ENCODE measurements at places on chromosomes 2 and 18.
A peak's percentile ranks its signal among the peaks of the same experiment; 100 is the strongest.

DNA sequence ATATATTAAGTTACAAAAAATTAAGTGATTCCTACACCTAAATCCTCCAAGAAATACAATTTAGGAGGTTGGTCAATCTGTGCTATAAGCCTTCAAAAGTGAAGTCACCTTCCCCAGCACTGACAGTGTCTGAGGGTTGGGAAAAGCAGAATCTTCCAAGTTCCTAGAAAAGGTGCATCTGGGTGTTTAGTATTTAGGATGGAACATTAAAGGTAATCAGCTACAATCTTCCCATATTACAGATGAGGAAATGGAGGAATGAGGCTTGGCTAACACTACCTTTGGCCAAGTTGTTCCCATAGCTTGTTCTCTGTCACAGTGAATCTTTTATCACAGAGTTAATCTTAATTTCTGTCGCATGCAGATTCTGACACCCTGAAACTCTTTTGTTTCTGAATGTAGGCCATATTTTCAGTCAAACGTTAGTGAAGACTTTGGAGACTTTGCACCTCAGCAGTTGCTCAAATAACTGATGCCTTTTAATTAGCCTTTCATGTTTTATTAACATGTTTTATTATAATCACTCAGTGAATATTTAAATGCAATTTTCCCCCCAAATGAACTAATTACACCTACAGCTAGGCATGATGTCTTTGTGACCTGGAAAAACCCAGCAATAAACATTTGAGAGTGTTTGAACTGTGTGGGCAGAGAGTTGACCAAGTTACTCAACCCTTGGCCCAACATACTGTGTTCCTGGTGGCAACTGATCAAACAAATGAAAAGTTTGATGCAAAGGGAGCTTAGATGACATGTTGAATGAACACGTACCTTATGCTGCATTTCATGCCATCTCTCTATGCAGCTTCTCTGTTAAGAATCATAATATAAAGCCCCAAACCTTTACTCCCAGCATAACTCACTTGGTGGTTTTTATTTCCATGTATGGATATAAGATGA lies 17.6 kb downstream of the FN1 start:
- DNase-seq, result no peak

GRCh38 chr2:133452146-133452545 lies 116.1 kb downstream of the NCKAP5 start:
- no peak for DNase-seq

DNA sequence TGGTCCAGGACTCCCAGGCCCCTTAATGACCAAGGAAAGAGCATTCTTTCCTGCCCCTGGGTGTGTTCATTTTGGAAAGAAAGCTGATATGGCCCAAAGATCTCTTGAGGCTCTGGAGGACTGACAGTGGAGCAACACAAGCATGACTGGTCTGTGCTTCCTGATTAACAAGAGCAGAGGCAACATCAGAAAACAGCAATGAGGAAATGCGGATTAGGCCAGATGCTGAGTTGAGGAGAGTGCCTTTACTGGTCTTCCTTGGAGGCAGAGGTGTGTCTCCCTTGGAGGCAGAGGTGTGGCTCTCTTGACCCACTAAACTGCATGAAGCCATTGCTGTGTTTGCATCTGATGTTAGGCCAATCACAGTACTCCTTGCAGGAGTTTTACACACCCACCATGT lies 19.9 kb downstream of the IL36B start:
- DNase-seq, result no peak

GRCh38 chr2:393711-394696 lies 106.1 kb upstream of the ALKAL2 start:
- DNase-seq, result peak; percentile 35

DNA sequence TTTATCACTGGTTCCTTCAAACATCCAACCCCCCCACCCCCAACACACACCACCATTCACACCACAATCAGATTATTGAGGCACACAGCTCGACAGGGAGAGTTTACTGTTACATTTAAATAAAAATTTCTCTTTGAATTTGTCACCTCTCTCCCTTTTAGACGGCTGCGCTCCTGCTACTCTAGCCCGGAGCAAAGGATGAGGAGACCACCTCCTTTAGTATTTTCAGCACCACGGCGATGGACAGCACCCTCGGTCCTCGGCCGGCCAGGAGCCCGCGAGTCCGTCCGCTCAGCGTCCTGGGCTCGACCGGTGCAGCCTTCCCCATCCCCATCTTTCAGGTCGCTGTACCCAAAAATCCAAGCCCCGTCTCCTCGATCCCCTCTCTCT lies 892 bp downstream of the CELF4 start:
- no peak for DNase-seq

GRCh38 chr2:121993682-121994081 lies 238.2 kb downstream of the TSN start:
- no peak for DNase-seq

GRCh38 chr2:10162586-10163497 lies 40.3 kb downstream of the RRM2 start:
- no peak for DNase-seq

DNA sequence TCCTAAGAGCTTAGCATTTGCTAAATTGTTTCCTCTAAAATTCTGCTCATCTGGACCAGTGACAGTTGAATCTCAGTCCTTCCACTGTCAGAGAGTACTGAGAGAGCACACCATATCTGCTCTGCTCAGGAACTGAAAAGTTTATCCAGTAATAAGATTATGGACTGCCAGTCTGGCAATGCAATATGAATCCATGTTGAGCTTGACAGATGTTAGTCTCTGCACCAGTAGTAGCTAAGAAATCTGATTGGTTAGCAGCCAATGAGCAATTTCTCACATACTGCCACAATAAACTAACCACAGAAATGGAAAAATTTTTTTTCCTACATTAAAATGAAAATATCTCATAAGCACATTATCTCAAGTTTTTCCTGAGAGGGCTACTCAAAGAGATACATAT lies 2.3 kb downstream of the PRKD3 start:
- no peak for DNase-seq

DNA sequence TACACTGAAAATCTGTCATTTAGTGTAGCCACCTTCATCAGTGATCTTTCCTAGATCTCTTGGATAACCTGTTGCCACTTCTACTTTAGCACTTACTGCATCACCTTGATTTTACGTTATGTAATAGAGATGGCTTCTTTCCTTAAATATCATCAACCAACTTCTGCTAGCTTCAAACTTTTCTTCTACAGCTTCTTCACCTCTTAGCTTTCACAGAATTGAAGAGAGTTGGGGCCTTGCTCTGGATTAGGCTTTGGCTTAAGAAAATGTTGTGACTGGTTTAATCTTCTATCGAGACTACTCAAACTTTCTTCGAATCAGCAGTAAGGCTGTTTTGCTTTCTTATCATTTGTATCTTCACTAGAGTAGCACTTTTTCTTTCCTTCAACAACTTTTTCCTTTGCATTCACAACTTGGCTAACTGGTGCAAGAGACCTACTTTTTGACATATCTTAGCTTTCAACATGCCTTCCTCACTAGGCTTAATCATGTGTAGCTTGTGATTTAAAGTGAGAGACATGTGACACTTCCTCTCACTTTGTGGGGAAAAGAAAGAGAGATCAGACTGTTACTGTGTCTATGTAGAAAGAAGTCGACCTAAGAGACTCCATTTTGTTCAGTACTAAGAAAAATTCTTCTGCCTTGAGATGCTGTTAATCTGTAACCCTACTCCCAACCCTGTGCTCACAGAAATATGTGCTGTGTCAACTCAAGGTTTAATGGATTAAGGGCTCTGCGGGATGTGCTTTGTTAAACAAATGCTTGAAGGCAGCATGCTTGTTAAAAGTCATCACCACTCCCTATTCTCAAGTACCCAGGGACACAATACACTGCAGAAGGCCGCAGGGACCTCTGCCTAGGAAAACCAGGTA lies 99.6 kb downstream of the ATL2 start:
- no peak for DNase-seq

GRCh38 chr2:209441541-209441940 lies 17.7 kb downstream of the MAP2 start:
- DNase-seq, result no peak

DNA sequence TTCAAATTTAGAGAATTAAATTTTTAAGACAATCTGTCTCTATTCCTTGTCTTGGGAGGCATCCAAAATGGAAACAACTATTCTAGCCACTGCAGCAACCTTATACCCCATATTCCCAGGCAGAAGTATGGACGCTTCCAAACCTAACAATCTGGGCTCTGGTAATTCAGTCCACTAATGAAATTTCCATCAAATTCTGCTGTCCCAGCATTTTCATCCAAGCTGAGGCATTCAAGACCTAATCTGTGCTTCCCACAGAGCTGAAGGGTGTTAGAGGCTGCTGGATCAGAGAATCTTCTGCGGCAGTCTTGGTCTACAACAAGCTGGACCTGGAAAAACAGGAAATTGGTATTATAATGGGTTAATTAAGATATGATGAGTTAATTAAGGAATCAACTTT lies 42.5 kb upstream of the CYRIA start:
- DNase-seq, result no peak

DNA sequence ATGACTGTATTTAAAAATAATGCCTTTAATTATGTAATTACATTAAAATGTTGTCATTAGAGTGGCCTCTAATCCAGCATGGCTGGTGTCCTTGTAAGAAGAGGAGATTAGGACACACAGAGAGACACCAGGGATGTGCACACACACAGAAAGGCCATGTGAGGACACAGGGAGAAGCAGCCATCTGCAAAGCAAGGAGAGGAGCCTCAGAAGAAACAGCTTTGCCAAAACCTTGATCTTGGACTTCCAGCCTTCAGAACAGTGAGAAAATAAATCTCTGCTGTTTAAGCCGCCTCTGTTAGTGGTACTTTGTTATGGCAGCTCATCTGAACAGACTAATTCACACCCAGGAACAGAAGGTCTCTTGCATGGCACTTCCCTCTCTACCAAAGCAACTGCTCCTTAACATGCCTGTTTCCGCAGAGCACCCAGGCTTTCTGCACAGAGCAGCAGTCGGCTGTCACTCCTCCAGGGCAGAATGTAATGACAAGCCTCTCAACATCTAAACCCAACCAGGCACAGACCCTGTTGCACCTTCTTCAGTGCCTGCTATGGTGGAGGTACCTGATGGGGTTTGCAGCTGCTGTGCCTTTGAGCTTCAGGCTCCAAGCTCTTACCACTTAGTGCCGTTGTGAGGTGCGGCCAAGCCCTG lies 377.7 kb downstream of the TDRD15 start:
- DNase-seq, result no peak

- no peak for DNase-seq
Observed at GRCh38 chr2:84493514-84493913, 22.8 kb upstream of the DNAH6 start.

GRCh38 chr2:188414869-188415753 lies 123.4 kb downstream of the GULP1 start:
- DNase-seq, result no peak

GRCh38 chr18:50209311-50209710 lies 14.4 kb upstream of the MYO5B start:
- no peak for DNase-seq

- DNase-seq, result no peak
Observed at GRCh38 chr2:7011356-7012083, 94.3 kb downstream of the RNF144A start.

DNA sequence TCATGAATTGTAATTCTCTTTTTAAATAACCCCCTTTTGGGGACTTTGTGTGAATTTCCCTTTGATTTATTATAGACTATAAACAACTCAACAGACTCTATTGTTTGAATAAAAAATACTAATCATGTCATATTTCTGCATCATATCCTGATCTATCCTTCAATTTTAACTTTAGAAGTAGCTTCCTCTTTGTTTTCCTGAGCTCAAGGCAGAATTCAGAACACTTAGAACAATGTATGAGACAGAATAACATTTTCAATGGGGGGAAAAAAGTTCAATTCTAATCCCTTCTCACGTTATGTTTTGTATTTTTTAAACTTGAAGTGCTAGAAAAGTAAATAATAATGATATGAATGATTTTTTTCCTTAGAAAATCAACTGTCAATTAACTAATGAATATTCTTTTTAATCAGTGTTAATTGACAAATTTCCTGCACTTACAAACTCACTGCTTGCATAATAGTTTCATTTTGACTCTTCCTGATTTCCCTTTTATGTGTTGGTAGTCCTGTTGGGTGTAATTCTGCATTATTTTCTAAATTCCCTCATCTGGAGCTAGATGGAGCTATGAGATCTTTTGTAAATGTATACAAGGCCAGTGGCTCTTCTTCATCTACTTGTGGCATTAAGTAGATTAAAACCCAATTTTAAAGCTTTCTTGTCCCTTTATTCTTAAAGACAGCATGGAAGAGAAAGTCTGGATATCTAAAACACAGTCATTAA lies 326.1 kb downstream of the PARD3B start:
- no peak for DNase-seq

GRCh38 chr2:238466243-238466756 lies 39.6 kb downstream of the ASB1 start:
- DNase-seq, result no peak

DNA sequence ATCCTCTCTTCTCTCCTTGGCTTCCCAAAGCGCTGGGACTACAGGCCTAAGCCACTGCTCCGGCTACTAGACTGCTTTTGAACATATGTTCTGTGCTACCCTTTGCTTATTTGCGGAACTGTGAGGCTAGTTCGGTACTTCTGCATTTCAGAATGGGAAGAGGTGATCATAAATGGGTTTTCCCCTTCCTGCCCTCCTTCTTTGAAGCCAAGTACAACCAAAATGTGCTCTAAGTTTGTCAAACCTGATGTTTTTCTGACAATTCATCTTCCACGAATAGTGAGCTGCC lies 1.7 kb upstream of the ESCO1 start:
- no peak for DNase-seq

GRCh38 chr2:231197706-231198290 lies 633 bp upstream of the ARMC9 start:
- no peak for DNase-seq

DNA sequence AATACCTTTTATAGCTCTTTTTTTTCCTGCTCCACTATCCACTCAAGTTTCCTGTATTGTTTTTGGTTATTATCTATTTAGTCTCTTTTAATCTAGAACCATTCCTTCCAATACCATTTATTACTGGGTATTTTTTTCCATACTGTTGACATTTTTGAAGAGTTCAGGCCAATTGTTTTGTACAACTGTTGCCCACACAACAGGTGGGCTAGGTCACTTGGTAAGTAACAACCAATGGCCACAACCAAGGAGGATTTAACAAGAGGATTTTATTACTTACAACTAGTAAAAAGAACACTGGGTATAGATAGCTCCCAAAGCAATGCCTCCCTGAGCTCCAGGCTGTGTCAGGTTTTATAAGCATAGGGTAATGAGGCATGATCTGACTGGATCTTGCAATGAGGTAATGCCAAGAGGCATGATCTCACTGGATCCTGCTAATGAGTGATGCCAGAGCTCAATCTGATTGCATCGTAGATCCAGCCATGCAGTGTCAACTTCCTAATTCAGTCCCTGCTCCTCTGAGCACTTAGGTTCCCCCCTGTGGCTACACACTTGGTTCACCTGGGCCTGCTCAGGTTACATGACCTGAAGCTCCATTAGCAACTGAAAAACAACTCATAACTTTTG lies 7.1 kb upstream of the CEP68 start:
- DNase-seq, result no peak

DNA sequence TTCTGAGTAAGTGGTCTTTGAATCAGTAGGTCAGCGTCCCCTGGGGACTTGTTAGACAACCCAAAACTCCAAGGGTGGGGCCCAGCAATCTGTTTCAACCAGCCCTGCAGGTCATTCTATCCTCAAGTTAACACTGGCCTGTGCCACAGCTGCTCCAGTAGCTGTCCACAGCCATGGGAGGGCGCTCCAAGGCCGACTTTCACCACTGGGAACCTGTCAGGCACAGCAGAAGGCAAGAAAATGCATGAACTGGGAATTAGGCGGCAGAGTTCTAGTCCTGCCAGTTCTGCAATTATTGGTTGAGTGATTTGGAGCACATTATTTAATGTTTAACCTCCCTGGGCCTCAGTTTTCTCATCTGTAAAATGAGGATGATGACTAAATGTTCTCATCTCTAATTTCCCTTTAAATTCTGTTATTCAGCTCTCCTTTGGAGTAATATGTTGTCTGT lies 17.4 kb upstream of the MRPL33 start:
- DNase-seq, result peak; percentile 77
